Activated CD8-positive, alpha-beta T cell treated with anti-CD3 and anti-CD28 coated beads for 36 hours (primary cell): ENCODE measurements at places on chromosomes 7 and 10. TPM values are rescaled to one million over a fixed set of nuclear protein-coding genes. Genes with fewer than 3 reads are reported as not detected.

The AVPI1 gene
- 3.0 TPM for total RNA-seq

The GPRIN2 gene
- total RNA-seq: not detected

The NPSR1 gene
- total RNA-seq: not detected

- no peak overlapping the region for H3K4me3 ChIP-seq
- H3K27me3 ChIP-seq: no peaks in the 10 kb centered on the region
- H3K4me1 ChIP-seq: peaks cover 4% of the 10 kb centered on the region
- peak overlapping the region; percentile 6 for H3K27ac ChIP-seq
- peaks cover 28% of the 10 kb centered on the region for H3K36me3 ChIP-seq
Measured at GRCh38 chr7:77771901-77772300, 26.3 kb downstream of the TMEM60 start.

DNA sequence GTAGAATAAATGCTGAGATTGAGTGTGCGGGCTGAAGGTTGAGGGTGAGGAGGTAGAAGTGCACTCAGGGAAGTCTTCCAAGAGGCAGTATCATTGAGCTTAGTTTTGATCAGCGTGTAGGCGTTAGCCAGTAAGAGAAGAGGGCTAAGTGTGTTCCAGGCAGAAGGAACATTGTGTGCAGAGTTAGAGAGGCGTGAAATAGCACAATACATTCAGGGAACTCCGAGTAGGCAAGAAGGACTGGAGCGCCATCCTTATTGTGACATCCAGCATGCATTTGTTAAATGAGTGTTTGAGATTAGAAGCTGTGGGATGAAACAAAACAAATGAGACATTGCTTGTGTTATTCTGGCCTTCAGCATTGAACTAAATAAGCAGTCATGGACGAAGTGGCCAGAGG lies 140.9 kb upstream of the MKLN1 start:
- H3K27ac ChIP-seq: peak overlapping the region; percentile 17
- H3K4me1 ChIP-seq: peaks cover 74% of the 10 kb centered on the region
- no peak for DNase-seq
- H3K36me3 ChIP-seq: peaks cover 3% of the 10 kb centered on the region
- no peak overlapping the region for H3K4me3 ChIP-seq

DNA sequence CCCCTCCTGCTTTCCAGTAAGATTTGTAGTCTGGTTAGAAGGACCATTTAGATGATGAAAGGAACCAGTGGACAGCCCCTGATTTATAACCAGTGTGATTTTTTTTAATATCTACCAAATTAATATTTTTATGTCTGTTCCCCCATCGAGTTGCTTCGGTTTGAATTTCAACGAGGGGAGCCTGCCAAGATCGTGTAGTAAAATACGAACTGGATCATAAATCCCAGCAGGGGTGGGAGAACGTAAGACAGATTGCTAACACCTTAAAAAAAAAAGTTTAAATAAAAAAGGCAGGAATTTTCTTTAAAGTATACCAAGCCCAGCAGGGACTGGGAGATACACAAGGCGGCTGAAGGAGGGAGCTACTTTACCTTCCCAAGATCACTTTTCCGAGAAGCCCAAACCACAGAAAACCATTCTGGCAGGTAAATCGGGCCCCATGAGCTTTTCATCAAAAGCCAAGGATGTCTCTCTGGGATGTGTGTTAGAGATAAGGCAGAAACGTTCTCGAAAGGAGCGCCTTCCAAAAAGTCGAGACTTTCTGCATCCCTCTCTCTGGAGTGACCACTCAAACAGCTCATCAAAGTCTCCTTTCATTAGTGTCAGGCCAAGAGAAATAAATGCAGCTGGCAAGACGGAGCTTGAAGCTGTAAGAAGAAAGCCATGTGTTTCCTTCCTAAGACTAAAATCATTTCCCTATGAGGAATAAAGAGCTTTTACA lies 270.5 kb upstream of the NFE2L3 start:
- H3K27me3 ChIP-seq: peaks cover 25% of the 10 kb centered on the region
- H3K27ac ChIP-seq: no peak overlapping the region
- DNase-seq: no peak
- H3K4me1 ChIP-seq: no peaks in the 10 kb centered on the region

DNA sequence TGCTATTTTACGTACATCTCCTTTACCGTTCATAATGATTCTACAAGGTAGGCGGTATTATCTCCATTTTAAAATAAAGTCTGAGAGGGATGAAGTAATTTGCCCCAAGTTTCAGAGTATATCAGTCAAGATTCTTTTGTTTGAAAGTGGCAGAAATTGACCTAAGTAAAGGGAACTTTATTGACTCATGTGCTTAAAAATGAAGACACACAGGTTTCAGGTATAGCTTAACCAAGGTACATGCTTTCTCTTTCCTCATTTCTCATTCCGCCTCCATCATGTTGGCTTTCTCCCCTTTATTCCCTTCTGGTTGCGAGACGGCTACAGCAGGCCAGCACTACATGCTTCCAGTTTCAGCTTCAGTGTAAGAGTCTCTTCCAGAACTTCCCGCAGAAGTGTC lies 77.5 kb downstream of the NOC3L start:
- H3K27me3 ChIP-seq: peaks cover 22% of the 10 kb centered on the region
- peaks cover 2% of the 10 kb centered on the region for H3K4me1 ChIP-seq
- no peak for DNase-seq
- no peak overlapping the region for H3K4me3 ChIP-seq
- H3K27ac ChIP-seq: no peak overlapping the region

GRCh38 chr7:66353547-66353946 lies 148.4 kb downstream of the TPST1 start:
- H3K27me3 ChIP-seq: no peaks in the 10 kb centered on the region
- DNase-seq: no peak
- H3K4me1 ChIP-seq: no peaks in the 10 kb centered on the region
- no peak overlapping the region for H3K4me3 ChIP-seq

- H3K27me3 ChIP-seq: no peaks in the 10 kb centered on the region
- H3K4me1 ChIP-seq: peaks cover 5% of the 10 kb centered on the region
- H3K27ac ChIP-seq: no peak overlapping the region
- peaks cover 4% of the 10 kb centered on the region for H3K36me3 ChIP-seq
Measured at GRCh38 chr10:70125918-70126552, 6.6 kb downstream of the AIFM2 start.

DNA sequence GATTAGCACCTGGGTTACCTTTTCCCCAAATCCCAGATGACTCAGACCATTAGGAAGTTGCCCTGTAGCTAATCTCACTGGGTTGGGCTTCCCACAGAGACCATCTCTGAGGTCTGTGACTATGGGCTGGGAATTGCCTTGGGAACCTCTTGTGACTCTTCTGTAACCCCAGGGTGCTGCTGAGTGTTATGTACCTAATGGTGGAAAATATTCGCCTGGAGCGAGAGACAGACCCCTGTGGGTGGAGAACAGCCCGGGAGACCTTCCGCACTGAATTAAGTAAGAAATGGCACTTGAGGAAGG lies 20.0 kb downstream of the STRIP2 start:
- H3K4me1 ChIP-seq: no peaks in the 10 kb centered on the region
- no peaks in the 10 kb centered on the region for H3K27me3 ChIP-seq
- H3K27ac ChIP-seq: no peak overlapping the region
- DNase-seq: no peak
